Stimulated activated effector memory CD8-positive, alpha-beta T cell treated with anti-CD3 and anti-CD28 coated beads, Interleukin-12 subunit alpha, Interleukin-12 subunit beta, amount 100 ng/mL, for 72 hours (primary cell): ENCODE measurements at places on chromosomes 3 and 15.
A peak's percentile ranks its signal among the peaks of the same experiment; 100 is the strongest.

DNA sequence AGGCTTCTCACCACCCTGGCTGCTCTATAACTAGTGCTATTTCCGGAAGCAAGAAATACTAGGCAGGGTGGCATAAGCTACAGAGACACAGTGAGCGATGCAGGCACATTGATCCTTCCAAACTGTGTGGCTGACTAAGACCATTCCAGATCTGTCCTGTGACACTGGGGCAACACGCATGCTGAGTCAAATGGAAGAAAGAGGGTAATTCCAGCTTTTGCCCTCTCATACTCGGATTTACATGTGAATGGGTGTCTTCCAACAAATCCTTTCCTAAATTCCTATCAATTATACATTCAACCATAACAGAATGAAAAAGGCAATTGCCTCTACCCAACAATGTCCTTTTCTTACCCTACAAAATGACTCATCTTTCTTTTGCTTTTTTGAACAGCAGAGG is 5.1 kb downstream of the FSIP1 start:
- DNase-seq = no peak

GRCh38 chr15:87653646-87654045 is 602.9 kb downstream of the NTRK3 start:
- DNase-seq = no peak

GRCh38 chr3:134753999-134754742 is 40.9 kb upstream of the EPHB1 start:
- peak; percentile 10 for DNase-seq

DNA sequence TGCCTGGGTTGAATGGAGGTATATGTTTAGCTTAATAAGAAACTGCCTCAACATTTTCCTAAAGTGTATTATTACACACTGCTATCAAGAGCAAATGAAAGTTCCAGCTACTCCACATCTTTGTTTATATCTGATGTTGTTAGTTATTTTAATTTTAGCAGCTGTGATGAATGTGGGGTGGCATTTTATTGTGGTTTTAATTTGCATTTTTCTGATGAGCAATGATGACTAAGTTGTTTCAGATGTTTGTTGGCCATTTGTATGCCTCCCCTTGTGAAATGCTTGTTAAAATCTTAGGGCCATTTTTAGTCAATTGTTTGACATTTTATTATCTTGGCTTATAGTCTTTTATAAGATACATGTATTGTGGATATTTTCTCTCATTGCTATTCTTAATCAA is 260.4 kb upstream of the SLCO3A1 start:
- DNase-seq = no peak

- DNase-seq = no peak
These were observed 36.1 kb downstream of the PTH1R start for GRCh38 chr3:46913644-46914043.

DNA sequence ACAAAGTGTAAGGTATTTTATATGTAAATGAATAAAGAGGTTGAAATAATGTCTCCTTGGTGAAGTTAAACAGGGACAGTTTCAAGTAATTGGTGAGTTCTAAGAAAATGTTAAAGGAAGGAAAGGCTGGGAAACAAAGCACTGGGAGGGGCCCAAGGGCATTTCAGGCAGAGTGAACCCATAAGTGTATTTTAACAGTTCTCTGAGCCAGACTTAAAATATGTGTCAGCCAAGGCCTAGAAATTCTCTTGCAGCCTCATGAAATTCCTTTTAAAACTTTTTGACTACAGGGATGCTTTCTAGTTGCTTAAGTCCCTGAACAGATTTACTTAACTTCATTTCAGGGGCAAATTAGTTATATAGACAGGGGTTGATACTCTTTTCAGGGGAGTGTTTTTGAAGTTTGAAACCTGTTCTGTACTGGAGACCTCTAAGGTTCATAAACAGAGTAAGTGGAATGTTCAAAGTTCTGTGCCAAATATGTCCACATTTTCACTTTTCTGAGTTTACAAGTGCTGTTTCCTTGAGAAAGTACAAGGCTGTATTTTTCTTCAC is 77.6 kb downstream of the GALK2 start:
- DNase-seq = no peak

DNA sequence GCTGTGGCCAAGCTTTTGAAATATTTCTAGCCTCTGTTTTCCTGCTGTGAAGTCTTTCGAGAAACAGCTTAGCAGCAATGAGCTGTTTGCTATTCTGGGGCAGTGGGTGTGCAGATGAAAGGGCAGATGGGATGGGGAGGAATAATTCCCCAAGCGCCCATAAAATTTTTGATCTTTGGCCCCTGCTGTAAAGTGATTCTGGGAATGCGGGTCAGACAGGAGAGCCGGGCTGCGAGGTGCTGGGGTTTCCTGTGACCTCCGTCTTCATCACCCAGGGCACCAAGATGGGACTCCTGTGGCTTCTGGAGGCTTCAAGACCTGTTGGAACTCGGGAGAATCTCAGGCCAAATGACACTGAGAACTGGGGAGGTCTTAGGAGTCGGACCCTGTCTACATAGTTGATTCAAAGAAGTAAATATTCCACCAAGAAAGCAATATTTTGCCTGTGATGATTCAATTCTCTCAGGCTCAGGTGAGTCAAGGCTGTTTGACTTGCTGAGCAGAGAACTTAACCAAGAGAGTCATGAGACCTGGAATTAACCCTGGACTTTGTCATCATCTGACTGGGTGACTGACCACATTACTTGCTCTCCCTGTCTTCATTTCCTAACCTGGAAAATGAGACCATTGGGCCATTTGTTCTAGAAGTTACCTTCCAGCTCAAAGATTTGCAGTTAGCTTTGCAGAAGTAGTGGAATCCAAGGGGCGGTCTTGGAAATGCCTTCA is 86.4 kb downstream of the POLR2M start:
- no peak for DNase-seq

GRCh38 chr15:80950291-80951078 is 39.1 kb downstream of the MESD start:
- no peak for DNase-seq

- no peak for DNase-seq
These were observed 41.9 kb upstream of the ABHD10 start for GRCh38 chr3:111936967-111937366.

DNA sequence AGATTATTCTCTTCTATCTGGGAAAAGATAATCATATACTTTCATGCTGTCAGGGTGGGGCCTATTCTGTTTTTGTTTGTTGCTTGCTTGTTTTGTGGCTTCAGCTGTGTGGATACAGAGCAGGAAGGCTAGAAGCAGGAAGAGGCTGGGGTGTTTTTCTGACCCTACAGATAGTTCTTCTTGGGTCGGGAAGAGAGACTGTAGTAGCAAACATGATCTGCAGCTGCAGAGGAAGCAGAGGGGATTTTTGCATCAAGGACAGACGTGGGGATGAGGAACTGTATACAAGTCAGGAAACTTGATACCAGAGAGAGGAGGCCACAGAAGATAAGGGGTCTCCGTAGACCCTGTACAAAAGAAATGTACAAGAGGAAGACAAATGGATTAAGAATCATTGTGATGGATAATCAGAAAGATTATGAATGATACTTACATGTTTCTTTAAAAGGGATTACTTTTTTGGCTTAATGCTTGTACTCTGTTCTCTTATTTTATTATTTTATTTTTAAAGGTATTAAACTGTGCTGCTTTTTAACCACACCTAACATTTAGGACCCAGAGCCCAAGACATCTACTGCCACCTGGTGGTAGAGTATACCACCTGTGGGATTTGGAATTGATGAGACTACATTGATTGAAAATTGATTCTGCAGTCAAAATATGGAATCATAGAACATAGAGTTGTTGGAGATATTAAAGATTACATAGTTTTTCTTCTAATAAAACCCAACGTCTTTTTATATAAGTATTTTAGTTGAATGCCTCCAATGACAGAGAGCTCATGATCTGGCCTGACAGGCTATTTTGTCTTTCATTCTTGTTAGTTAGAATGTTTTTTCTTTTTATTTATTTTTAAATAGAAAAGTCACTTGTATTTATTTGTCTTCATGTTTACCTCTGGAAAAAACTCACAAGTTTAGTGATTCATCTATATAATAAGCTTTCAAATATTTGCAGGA is 87.3 kb upstream of the ROPN1 start:
- no peak for DNase-seq

DNA sequence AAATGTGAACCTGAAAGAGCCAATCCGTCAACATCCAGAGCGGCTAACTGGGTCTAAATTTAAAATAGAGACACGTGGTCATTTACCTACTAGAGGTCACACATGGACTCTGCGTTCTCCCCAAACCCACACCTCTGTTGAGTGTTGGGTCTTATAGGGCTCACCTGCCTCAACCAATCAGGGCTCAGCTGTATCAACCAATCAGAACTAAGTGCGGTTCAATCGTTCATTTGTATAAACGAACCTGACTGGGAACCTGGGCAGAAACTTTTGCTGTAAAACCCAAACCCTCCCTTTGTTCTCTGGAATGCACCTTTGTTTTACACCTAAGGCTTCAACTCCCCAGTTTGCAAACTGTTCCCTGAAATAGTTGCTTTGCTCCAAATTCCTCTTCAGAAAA is 8.9 kb downstream of the DNAAF4 start:
- DNase-seq = no peak

DNA sequence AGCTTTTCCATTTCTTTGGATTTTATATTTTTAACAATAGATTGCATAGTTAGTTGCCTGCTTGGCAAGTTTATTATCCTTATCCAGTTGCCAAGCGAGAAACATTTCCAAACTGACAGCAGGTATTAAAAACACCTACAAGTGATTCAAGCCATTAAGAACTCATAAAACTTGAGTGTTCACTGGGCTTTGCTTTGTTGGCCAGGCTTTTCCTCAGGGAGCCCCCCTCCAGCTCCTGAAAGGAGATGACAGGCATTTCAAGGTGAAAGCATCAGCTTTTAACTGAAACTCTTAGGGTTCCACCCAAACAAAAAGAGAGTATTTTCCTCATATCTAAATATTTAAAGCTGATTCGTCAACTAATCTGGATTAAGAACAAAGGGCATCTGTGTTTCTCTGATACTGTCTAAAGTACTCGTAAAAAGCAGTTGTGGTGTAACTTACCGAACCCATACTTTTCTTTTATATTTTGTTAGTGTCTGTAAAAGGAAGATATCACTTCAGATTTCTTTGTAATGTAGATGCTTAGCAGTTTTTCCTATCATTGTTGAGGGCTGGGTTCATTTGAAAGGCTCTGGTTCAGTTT is 363.4 kb downstream of the OTOL1 start:
- no peak for DNase-seq

DNA sequence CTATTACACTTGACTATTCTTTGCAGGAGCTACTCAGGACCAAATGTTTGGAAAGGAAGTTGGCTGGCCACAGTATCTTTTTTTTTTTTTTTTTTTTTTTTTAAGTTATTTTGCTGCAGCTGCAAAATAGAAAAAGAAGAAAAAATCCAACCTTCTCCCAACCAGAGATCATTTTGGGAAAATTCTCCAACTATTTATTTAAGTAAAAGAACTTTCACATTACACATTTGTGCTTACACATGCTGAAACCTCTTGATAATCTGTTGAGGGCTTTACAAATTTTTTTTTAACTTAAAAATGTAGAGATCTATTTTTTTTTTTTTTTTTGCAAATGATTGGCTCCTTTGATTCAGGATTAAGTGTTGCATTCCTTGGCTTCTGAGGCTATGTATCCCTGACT is 148.0 kb downstream of the POLR2M start:
- DNase-seq = no peak

- no peak for DNase-seq
These were observed 9.5 kb downstream of the CYP19A1 start for GRCh38 chr15:51328926-51329325.

- DNase-seq = no peak
These were observed 100.6 kb downstream of the OXNAD1 start for GRCh38 chr3:16365491-16366128.

DNA sequence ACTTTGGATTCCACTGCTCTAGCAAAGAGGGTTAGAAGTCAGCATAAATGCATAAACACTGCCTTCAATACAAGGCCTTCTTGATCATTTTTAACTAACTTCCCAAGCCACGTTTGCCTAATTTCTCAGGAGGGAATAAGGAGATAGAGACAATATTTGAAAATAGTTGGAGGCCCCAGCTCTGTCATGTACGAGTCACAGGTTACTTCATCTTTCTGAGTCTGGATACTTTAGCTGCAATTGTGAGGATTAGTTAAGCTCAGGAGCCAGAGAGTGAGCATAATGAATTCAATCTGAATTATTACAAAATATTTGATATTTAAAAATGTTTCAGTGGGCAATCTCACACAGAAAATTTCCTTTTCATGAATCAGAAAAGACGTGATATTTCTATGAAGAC is 298.9 kb downstream of the SHOX2 start:
- no peak for DNase-seq

DNA sequence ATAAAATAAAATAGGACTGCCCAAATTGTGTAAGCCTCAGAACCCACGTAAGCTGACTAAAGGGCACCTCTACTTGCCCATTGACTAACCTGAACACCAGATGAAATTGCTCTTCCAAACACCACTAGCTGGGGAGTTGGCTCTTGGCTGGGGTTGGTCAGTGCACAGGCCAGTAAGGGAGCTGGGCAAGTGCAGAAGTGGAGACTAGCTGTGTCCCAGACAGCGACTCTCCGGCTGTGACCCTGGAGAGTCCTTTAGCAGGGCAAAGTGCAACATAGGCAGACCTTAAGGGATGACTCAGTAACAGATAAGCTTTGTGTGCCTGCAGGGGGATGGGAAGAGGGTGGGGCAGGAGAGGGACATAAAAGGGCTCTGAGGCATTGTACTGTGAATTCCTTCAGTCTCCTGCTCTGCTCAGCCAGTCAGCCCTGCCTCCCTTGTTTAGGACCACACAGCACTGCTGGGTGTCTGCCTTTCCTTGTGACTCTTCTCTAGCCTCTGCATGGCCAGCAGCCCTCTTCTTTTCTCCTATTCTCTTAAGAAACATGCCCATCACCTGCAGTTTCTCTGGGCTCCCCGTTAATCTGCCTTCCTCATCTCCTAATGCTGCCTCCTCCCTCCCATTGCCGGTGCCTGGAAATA is 13.2 kb downstream of the NR1I2 start:
- DNase-seq = no peak
